Right forelimb (tissue), 1 donor: ENCODE measurements at places on chromosomes 5 and 9.

GRCh38 chr5:103785569-103785968 lies 223.0 kb upstream of the NUDT12 start:
- DNase-seq: no peak

DNA sequence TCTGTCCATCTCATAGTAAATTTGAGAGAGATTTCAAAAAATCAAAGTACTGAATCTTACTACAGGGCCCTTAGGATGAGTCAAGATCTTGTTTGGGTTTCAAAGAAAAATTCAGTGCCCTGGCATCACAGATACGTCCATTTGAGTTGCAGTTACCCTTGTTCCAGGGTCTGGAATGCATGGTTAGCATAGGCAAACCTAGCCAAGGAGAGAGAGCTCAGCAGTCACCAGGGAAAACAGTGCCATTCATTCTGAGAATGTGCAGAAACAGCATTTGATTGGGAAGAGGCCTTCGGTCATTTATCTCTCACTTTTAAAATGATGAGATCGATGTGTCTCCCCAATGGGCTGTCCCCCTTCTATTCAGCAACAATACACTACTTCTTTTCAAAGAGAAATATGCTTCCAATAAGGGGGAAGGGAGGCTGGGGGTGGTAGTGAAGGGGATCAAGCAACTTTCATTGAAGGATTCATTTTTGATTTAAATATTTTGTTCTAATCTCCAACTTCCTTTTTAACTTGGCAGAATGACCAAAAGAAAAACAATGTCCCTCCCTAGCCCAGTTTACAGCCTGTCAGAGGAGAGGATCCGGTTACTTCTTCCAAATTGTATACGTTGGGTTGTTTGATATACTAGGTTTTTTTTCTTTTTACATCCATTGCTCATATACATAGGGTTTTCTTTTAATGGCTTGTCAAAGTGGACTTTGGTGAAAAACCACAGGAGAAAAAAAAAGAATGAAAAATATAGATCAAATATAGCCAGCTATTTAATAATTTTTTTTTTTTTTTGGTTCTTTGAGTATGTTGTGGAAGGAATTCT lies 491.1 kb downstream of the CCDC171 start:
- no peak for DNase-seq

DNA sequence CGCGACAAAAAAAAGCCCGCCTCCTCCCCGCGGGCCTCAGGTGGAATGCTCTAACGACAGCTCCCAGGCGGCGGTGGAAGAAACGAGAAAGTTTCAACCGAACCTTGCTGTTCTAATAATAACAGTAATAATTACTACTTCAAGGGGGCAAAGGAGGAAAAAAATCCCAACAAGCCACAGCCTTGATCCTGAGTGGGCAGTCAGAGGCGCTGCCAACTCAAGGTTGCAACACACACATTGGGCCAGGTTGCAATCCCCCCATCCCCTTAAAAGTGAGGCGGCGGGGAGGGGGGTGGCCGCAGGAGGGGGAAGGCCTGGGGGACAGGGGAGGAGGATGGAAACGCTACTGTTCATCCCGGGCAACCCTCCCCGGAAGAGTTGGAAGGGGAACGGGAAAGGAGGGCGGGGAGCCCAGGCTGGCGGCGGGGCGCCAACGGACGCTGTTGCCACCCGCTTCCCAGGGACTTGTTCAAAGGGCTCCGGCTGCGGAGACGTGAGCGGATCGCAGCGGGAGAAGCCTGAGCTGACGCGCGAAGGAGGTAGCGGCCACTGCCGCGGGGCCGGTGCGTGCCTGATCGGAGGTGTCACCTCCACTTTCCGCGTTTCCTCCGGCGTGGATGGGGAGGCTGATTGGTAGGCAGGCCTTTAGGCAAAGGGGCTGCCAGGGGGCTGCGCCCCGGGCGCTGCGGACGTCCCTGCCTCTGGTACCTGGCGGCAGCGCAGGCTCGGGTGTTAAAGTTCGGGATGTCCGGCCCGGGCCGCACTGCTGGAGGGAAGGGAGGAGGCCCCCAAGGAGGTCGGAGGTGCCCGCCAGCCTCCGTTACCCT lies 647 bp downstream of the SMARCA2 start:
- peak; percentile 79 for DNase-seq

DNA sequence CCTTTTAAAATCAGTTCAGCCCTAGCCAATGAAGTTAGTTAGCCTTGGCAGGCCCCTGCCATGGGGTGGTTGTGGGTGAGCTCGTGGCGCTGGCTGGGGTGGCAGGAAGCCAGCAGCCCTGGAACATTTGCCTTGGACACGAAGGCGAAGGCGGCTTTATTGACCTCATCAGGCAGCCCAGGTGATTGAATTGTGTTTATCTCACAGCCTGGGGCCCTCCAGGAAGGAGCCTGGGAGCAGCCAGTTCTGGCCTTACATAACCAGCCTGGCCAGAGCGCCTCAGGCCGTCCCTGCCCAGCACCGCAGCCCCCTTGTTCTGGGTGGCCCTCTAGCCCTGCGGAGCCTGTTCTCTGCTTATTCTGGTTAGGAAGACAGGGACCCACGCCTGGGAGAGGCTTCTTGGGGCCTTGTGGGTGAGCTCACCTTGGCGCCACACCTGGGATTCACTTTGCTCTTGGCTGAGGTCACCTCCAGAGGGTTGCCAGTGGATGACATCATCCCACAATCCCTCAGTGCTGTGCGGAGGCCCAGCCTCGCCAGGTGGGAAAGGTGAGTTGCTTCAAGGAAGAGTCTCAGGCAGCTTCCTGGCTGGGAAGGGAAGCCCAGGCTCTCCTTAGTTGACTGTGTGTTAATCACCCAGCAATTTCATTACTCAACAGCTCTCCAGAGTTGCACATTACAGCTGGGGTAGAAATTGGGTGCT lies 54.4 kb upstream of the RPL26L1 start:
- no peak for DNase-seq

GRCh38 chr9:87157366-87158031 lies 210.2 kb upstream of the GAS1 start:
- no peak for DNase-seq

DNA sequence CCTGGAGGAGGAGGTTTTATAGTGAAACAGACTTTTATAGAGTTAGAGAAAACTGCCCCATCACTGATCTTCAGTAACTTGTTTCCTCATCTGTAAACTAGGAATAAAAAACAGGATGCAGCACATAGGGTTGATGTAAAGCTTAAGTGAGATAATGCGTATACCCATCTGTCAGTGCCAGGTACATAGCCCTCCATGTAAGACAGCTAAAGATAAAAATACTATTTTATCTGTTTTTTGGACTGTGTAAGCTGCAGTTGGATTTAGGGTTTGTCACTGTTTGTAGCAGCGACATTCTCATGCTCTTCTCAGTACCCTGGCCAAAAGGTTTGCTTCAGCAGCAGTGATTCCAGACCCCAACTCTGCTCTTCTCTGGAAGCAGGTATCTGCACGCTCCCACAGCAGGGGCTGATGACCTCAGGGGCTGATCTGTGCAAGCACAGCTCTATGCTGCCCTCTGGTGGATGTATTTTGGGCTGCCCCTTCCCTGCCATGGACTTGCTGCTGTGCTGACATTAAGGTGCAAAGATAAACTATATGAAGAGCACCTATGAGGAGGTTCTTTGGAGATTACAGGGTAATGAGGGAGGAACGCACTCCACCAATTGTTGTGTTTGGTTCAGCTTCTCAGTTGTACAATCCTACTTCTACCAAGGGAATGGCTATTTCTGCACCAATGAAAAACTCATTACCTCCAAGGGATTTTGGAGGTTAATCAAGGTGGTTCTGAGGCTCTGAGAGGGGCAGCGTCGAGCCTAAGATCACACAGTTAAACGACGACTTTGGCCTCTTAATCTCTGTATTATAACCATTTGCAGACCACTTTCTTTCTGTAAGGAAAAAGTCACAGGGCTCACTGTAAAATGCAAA lies 13.1 kb downstream of the HMHB1 start:
- peak; percentile 87 for DNase-seq

GRCh38 chr9:111178331-111179055 lies 140.2 kb upstream of the LPAR1 start:
- peak; percentile 65 for DNase-seq

DNA sequence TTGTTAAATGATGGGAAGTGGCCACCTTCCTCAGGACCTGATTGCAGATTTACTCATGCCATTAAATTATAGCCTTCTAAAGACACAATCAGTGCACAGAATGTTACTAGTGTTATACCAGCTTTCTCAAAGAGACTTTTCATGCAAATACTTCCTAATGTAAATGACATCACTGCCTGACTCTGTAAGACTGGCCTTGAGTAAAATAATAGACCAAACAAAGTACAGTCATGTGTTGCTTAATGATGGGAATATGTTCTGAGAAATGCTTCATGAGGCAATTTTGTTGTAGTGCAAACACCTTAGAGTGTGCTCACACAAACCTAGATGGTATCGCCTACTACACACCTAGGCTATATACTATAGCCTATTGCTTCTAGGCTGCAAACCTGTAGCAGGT lies 17.0 kb upstream of the C1QTNF3 start:
- DNase-seq: no peak

DNA sequence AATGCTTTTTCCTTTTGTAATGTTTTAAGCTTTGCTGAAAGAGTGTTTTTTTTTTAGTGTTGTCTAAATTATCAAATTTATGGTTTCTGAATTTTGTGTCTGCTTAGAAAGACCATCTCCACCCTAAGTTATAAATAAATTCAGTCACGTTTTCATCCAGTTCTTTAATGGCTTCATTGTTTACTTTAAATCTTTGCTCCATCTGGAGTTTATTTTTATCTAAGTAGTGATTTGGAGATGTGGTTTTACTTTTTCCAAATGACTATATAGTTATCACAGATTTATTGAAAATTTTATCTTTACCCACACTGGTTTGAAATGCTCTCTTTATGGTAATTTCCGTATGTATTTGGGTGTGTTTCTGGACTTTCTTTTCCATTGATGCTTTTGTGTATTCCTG lies 577.2 kb upstream of the ZNF608 start:
- no peak for DNase-seq

DNA sequence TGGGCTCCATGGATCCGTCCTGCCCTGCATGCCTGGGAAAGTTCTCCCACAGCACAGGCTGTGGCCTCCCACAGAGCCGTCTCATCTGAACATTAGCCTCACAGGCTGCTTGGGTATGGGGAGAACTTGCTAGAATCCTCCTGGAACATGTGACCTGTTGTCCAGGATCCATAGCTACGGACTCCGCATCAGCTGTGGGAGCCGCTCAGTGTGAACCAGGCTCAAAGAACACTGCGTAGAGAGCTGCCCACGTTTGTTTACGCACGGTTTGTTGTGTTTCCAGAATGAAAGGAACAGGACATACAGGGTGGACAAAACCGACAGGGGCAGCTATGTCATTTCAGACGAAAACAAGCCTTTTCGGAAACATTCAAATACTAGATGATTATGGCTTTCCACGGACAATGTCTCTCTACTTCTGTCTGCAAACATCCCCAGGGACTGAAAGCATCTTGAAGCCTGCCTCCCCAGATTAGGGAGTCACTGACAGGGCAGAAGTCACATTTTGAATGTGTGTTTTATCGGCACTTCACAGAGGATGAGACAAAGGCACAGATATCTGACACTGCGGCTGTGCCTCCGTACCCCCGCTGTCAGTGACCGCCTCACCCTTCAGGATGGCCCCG lies 390.3 kb downstream of the GADD45G start:
- DNase-seq: no peak

DNA sequence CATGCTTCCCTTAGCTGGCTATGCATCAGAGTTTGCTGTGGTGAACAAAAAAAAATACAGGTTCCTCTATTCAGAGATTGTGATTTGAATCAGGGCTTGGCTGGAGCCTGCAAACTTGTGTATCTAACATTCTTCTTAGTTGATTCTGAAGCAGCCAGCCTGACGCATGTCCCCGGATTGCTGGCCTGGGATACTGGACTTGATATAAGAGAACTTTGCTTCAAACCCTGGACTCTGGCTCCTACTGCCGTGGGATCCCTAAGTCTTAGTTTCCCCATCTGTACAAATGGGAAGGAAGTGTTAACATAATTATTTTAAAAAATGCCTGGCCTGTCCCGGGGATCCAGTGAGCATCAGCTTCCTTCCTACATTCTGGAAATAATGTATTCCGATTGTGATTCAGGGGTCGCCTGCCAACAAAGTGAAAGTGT lies 292.8 kb downstream of the ARHGEF28 start:
- DNase-seq: no peak

- DNase-seq: no peak
Observed at GRCh38 chr9:134240361-134240760, 76.0 kb upstream of the RNU6ATAC start.

DNA sequence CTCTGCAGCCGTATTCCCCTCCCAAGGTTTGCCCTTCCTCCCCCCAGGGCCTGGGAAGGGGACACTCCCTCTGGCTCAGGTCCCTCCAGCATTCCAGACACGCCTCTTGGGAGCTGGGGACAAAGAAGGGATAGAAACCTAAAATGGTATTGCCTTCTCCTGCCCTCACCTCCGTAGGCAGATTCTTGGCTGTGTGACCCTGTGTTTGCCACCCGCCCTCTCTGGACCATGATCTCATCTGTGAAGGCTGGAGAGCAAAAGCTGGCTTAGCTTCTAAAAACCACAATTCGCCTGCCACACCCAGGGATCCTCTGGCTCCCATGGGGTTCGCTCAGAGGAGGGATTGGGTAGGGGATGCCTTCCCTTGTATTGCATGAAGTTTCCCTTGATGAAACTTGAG lies 7.7 kb downstream of the AQP3 start:
- DNase-seq: no peak

- DNase-seq: peak; percentile 58
Observed at GRCh38 chr5:168172760-168173223, 118.7 kb upstream of the WWC1 start.

- DNase-seq: peak; percentile 53
Observed at GRCh38 chr5:175444060-175444904, at the start of gene DRD1. Gene DRD1 (minus strand): TSS chr5:175444182. CDS start chr5:175443099, 1,083 bp downstream.

- DNase-seq: no peak
Observed at GRCh38 chr5:37120270-37120669, 128.9 kb downstream of the CPLANE1 start.
